Peyer's patch (tissue), 4 donors: ENCODE measurements at places on chromosomes 6 and 20. TPM values are rescaled to one million over a fixed set of nuclear protein-coding genes. Genes with fewer than 3 reads are reported as not detected.

- no peak for DNase-seq
Observed at GRCh38 chr6:130696806-130697205, 130.4 kb upstream of the SMLR1 start.

GRCh38 chr20:1376408-1377270 is 16.2 kb downstream of the FKBP1A start:
- no peak for DNase-seq

GRCh38 chr20:21234806-21235483 is 68.2 kb upstream of the XRN2 start:
- DNase-seq: no peak

The SPATA25 gene
- 35.2 TPM for total RNA-seq

The NKX2-2 gene
- 1.7 TPM for total RNA-seq
